ENCODE measurements at places on chromosomes 3 and 15.

GRCh38 chr3:152539191-152539764 is 270.5 kb downstream of the MBNL1 start:
- DNase-seq: no peak

DNA sequence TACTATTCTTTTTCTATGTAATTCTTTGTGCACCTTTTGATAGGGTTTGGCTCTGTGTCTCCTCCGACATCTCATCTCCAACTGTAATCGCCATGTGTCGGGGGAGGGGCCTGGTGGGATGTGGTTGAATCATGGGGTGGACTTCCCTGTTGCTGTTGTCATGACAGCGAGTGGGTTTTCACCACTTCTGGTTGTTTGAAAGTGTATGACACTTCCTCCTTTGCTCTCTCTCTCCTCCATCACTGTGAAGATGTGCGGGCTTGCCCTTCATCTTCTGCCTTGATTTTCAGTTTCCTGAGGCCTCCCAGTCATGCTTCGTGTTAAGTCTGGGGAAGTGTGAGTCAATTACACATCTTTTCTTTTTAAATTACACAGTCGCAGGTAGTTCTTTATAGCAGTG is 225.8 kb upstream of the DPPA4 start:
- no peak for DNase-seq

GRCh38 chr3:30198162-30198561 is 408.2 kb upstream of the TGFBR2 start:
- DNase-seq: no peak

DNA sequence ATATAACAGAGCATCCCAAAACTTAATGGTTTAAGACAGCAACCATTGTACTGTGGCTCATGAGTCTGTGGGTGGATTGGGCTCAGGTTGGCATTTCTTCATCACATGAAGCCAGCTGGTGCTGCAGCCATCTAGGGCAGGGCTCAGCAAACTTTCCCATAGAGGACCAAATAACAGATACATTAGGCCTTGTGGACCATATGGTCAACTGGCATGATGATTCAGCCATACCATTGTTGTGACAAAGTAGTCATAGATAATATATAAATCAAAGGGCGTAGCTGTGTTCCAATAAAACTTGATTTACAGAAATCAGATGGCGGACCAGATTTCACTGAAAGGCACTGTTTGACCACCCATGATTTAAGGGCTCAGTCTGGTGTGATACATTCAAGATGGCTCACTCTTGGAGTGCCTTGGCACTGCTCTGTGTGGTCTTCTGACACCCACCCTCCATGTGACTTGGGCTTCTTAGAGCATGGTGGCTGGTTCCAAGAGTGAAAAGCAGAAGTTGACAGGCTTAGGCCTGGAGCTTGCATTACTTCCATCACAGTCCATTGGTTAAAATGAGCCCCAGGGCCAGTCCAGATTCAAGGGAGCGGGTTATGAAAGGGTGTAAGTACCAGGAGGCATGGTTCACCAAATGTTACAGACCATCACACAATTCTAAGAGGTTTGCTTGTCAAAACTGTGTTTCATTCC is 40.8 kb upstream of the BHLHE40 start:
- no peak for DNase-seq

DNA sequence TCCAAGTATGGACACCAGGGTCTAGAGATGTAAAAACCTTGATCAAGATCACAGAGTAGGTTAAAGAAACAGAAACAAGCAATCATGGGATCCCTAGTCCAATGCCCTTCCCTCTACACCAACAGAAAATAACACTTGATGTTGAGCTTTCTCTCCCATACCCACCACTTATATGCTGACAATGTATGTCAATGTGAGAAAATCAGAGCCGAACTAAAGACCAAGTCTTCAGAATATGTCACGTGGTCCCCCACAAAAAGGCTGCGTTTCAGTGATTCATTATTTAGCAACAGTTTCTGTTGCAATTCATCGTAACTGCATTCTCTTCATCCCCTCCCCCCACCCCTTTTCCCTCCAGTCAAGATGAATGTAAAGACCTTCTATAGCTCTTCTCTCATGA is 278.9 kb upstream of the STT3B start:
- no peak for DNase-seq

GRCh38 chr3:185757176-185757575 is 67.7 kb downstream of the IGF2BP2 start:
- no peak for DNase-seq

DNA sequence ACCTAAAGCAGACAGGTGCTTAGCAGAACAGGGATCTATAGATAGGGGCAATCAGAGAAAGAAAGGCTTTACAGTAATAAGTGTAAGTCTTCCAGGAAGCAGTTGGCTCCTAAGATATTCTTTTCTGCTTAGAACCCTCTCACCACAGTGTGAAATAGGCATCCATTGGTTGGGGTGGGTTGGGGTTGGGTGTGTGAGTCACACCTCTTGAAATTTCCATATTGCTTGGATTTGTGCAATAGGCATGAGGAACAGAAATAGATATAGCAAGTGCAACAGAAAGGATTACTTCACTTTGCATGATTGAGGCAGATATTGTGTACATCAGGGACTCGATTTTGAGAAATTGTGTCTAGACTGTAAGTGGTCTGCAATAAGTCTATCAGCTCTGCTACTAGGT is 200.1 kb upstream of the GAP43 start:
- no peak for DNase-seq

DNA sequence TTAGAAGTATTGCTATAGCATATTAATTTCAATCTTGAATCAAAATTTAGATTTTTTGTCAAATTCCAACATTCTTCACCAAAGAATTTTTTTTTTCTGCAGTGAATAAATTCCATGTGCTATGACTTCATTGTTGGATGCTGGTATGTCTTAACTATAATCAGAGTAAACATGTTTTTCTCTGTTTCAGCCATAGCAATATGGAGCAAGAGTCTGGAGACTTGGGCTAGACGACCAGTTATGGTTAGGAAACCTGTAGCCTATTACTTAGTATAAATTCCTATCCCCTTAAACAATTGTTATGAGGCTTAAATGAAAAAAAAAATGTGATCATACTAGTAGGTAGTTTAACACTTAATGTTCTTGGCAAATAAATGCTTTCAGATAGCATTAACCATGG is 431.9 kb upstream of the FRG2C start:
- no peak for DNase-seq

DNA sequence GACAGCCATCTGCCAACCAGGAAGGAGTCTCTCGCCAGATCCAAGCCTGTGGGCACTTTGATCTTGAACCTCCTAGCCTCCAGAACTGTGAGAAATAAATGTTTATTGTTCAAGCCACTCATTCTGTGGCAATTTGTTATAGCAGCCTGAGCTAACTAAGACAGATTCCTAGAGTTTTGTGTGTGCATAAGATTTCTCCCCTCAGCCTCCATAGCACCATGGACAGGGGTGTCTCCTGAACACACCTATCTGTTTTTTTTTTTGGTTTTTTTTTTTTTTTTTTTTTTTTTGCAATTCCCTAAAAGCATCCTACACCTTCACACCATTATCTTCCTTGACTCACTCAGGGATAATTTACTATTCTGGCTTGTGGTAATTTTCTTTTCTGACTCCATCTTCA is 768.5 kb downstream of the NR2F2 start:
- DNase-seq: no peak

GRCh38 chr3:52763466-52763865 is 7.3 kb downstream of the NEK4 start:
- DNase-seq: no peak

DNA sequence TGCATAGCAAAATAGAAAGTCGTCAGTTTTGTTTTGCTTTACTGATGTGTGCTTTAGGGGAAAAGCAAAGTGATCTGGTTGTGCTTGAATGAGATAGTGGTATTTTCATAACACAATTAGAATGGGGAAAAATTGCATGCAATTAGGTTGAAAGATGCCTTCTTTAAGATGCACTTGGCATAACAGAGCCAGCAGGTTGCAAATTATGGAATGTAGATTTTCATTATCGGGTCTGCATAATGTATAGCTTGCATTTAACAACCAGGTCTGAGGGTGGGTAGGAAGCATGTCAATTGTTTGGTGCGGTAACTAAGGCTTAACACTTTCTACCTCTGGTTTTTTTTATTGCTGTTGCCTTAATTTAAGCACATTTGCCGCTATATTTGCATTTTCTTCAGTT is 370.7 kb upstream of the MCTP2 start:
- DNase-seq: no peak

All from stimulated activated CD8-positive, alpha-beta memory T cell treated with anti-CD3 and anti-CD28 coated beads, Interleukin-7, amount 100 ng/mL, for 1 hour (primary cell).